ENCODE measurements at places on chromosomes 6 and 20.

DNA sequence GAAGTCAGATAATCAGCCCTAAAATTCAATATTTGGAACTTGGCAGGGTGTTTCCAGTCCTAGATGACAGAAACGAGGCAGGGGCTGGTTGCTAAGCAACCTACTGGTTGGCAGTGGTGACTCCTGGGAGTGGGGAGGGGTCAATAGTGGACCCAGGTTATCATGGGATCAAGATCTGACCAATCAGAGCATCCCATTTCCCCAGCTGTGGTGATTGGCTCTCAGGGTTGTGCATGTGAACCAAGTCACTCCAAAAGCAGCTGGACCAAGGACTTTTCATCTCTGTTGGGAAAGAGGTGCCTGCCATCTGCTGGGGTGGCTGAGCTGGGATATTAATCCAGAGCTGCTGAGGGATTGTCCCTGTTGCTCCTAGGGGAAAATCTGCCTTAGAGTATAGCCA lies 253.4 kb downstream of the PREX1 start:
- DNase-seq, result peak; percentile 76

DNA sequence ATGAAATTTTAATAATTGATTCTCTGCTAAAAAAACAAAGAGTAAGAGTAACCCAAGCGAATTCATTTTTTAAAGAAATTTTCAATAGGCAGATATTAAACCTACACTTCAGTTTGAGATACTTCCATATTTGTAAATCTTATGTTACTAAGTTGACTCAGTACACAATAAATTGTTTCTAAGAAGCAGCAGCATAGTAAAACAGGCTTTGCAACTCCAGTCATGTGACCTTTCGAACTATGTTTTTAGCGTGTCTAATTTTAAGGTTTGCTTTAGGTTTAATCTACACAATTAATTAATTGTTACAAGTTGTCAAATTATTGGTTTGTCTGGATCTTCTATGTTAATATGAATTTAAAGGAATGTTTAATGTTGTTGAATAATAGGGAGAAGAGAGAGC lies 708.9 kb upstream of the CITED2 start:
- DNase-seq, result no peak

DNA sequence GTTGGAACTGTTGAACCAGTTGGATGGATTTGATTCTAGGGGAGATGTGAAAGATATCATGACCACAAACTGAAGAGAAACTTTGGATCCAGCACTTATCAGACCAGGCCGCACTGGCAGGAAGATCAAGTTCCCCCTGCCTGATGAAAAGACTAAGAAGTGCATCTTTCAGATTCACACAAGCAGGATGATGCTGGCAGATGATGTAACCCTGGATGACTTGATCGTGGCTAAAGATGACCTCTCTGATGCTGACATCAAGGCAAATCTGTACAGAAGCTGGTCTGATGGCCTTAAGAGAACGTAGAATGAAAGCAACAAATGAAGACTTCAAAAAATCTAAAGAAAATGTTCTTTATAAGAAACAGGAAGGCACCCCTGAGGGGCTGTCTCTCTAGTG lies 72.8 kb upstream of the CDYL start:
- no peak for DNase-seq

DNA sequence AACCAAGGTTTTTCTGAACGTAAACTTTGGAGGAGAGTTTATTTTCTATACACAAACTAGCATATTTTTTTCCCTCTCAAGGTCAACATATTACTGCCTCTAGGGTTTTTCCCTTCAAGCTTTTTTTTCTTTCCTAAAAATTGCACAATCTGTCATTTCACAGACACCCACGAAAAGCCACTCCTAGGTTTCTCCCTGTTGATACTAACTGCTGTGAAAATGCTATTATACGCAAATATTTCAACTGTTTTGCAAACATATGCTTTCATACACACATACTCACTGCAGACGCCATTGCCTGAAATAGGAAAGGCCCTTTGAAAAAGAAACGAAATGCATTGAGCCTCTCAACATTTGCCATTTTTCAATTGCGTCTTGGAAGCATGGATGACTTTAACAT lies 333.0 kb downstream of the CD83 start:
- no peak for DNase-seq

DNA sequence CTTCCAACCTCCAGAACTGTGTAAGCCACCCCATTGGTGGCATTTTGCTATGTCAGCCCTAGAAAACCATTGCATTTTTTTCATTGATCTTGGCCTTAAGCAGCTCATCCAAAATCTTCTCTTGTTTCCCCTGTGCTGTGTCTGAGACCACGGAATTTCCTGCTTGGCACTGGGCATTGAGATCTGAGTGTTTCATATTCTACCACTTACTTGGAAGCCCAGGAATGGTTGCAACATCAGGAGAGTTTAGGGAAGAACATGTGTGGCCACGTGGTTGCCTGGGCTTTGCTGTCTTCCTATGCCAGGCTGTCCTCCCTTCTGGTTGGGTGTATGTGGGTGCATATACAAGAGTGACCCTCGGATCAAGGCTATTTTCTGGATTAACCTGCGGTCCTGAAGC lies 139.3 kb upstream of the PMEPA1 start:
- no peak for DNase-seq

GRCh38 chr6:110048221-110048875 lies 70.2 kb downstream of the GPR6 start:
- DNase-seq, result no peak

DNA sequence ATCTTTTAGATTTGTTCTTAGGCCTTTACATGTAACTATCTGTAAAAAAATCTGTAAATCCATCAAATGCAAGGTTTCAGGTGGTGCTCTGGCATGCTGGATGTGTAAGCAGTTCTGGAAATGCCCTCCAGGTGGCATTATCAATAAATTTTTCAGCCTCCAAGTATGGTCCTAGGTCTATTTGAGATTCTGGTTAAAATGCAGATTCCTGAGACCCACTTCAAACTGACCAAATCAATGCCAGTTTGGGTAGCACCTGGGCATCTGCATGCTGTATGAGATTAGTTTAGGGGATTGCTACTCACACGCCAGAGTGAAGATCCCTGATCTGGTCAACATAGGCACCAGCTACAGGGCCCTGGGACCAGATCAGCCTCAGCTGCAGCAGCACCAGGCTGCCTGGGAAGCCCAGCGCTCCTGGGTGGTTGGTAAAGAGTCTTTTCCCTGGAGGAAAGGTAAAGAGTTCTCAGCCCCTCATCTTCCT lies 507.3 kb upstream of the CITED2 start:
- DNase-seq, result peak; percentile 70

- no peak for DNase-seq
Measured at GRCh38 chr6:30441171-30441570, 48.1 kb upstream of the HLA-E start.

DNA sequence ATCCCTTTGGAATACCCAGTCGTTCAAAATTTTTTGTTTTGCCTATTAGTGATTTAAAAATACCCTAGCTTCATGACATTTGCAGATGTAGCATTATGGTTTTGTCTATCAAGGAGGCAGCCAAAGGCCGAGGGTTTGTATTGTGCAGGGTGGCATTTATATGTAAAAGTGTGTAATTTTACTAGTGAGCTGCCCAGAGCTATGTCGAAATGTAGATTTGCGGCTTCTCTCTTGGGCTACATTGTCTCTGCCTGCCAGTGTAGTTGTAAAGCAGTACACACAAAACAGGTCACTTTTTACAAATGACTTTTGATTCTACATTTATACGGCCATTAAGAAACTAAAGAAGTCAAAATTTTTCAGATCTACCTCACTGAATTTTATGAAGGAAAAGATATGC lies 87.7 kb downstream of the TSHZ2 start:
- DNase-seq, result no peak

DNA sequence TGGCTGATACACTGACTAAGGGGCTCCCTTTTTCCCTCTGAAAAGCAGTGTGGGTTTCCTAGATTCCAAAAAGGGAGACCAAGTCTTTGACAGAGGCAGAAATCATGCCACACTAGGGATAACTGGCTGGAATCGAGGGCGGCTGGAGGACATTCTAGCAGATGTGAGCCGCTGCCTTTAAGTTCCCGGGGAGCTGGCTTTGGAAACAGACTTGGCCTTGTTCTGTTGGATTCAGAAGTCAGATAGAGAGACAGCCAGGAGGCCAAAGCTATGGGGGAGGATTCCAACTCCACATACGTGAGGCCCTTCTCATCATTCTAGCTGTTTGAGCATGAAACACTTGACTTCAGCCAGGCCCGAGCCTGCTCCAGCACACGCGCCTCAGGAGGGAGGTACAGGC lies 109.9 kb upstream of the FOXC1 start:
- no peak for DNase-seq

- no peak for DNase-seq
Measured at GRCh38 chr20:3374296-3374695, 33.2 kb downstream of the DNAAF9 start.

GRCh38 chr20:40278673-40279072 lies 410.4 kb downstream of the MAFB start:
- no peak for DNase-seq

- no peak for DNase-seq
Measured at GRCh38 chr6:169213814-169214520, 39.7 kb downstream of the THBS2 start.

DNA sequence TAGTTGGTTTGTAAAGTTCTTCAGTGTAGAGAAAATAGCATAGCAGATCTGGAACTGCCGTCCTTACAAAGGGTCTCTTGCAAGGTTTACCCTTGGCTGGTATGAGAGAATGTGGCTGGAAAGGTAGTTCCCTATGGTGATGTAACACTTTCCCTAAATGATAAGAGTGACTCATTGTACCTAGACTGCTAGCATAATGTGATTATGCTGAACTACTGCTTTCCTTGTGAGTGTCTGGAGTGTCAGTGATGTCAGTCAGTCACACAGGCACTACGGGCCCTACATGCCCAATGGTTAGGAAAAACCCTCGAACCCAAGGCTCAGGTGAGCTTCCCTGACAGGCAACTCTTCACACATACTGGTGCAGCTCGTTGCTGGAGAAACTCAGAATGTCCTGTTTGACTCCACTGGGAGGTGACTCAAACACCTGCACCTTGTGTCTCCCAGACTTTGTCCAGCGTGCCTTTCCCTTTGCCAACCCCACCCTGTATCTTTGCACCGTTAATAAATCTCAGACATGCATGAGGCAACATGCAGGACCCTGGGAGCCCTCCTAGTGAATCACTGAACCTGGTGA lies 28.4 kb upstream of the LY86 start:
- no peak for DNase-seq

DNA sequence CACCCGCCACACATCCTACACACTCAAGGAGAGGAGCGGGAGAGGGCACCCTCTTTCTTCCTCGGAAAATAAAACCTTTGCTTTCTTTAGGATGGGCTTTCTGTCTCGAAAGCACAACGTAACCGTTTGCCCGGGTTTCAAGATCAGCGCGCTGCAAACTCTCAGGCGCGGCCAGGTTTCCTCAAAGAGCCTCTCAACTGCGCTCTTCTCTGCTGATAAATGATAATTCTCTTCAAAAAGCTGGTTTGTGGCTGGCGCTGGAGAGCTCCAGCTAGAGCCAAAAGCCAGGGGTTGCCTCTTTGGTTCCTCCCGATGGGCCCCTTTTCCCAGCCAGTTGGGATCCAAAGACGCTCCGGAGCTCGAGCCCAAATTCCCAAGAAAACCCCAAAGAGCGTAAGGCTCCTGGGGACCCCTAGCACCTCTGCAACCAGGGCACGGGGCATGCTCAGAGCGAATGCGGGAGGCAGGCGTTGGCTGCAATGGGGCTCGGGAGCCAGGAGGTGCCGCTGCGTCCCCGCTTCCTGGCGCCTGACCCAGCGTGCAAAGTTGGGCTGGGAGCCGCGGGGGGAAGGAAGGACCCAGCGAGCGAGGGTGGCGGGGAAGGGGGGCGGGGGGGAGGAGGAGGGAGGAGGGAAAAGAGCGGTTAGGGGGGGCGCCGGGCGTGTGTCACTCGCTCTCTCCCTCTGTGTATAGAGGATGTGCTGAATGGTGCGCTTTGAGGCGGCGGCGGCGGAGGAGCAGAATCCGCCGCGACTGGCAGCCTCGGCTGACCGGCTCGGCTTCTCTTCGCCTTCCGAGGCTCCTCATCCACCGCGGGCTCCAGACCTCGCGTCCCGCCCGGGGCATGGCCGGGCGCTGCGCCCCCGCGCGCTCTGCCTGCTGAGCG lies at the start of gene PLCB1:
TSS of gene PLCB1 (plus strand) at position 669 of the 886 bp plus-strand sequence. CDS start 386 bp downstream, outside the sequence.
- peak; percentile 92 for DNase-seq

GRCh38 chr6:11273406-11274065 lies 41.1 kb upstream of the NEDD9 start:
- no peak for DNase-seq

DNA sequence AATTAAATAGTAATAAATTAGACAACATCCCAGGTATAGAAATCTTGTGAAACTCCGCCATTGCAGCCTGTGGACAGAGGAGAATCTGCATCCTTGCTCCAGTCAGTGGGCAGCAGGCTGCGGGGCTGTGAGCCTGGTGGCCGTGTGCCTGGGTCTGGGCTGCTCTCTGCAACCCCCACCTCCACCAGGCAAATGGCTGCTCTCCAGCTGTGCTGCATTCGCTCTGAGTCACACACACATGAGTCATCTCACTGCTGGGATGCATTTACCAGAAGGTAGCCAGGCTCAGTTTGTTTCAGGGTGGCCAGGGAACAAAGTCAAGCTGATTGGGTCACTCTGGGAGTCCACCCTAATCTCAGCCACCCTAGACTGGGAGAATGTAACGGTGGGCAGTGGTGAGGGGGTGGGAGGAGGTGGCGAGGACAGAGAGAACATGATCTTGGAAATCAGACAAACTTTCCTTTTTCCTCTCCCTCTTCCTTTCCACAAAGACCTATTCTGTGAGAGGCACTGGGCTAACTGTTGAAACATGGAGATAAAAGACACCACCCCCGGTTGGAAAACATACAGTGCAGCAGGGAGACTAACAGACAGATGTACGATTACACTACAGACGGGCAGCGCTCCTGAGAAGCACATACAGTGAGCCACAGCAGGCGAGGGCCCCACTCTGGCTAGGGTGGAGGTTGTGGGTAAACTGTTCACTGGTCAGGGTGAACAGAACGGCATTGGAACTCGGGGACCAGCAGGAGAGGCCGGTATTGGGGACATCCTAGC lies 59.2 kb downstream of the TRAM2 start:
- no peak for DNase-seq

DNA sequence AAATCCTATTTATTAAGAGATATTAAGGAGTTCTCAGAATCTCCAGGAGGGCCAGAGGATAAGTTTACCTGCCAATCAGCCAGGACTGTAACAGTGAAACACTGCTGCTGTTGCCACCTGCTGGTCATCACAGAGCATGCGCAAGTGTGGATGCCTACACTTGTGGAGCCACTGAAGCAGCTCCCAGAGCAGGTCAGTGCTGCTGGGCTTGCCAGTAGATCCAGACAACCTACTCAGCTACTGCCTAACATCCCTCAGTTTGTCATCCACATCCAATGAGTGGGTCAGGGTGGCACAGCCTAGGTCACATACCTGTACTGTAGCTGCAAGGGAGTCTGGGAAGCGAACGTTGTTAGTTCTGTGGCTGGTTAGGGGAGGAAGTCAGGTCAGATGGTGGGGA lies 18.3 kb upstream of the NHSL1 start:
- no peak for DNase-seq

- no peak for DNase-seq
Measured at GRCh38 chr20:62850333-62850974, 11.2 kb downstream of the TCFL5 start.

DNA sequence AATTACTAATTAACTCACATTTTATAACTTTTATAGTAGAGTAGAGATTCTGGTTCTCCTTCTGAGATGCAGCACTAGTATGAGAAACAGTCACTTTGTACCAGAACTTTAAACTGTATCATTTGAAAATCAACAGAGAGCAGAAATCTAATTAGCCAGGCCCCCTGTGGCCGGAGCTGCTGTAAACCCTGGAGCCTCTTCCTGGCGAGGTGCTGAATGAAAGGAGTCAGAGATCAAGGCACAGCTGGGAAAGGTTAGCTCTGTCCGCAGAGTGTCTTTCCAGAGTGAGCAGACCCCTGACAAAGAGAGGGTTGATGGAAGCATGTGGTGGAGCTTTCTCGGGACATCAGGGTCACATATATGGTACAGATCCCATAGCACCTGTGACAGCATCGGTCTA lies 703.8 kb downstream of the RFPL4B start:
- DNase-seq, result no peak
